Panc1 (cell line): ENCODE measurements at places on chromosomes 12 and 14. TPM values are rescaled to one million over a fixed set of nuclear protein-coding genes. Genes with fewer than 3 reads are reported as not detected.

DNA sequence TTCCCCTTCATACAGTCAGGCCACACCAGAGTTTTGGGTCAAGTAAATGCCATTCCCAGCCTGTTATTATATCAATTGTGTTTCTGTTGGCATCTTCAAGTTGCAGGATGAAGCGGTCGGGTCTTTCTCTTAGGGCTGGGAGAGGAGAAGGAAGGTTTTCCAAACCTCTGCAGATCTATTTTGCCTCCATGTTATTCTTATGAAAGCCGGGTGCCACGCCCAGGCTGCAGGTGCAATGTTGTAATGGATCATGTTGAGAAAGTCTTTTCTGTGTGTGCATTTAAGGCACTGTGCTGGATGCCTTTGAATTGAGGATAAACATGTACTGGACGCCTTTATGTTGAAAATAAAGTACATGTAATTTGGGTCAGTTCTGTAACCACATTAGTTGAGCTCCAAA, 164.4 kb upstream of the HIF1A start:
- DNase-seq, result no peak

- DNase-seq, result no peak
Measured at GRCh38 chr14:54672688-54673087, 105.8 kb downstream of the SAMD4A start.

DNA sequence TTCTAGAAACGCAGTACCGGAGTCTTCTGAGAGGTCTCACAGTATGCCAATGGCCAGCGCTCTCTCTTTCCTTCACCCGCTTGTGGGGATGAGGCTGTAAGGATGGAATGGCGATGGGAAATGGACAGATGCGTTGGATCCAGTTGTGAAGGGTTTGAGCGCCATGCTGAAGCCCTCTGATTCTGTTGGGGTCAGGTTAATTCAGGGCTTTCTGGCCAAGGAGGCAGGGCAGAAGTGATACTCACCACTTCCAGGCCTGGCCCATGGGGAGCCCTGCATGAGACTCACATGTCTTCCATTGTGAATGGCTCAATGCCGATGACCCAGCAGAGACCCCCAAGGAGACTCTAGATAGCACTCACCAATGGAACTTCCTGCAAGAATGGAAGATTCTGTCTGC, 114.3 kb downstream of the BCL11B start:
- no peak for DNase-seq

The COQ5 gene
- 42.9 TPM for total RNA-seq

DNA sequence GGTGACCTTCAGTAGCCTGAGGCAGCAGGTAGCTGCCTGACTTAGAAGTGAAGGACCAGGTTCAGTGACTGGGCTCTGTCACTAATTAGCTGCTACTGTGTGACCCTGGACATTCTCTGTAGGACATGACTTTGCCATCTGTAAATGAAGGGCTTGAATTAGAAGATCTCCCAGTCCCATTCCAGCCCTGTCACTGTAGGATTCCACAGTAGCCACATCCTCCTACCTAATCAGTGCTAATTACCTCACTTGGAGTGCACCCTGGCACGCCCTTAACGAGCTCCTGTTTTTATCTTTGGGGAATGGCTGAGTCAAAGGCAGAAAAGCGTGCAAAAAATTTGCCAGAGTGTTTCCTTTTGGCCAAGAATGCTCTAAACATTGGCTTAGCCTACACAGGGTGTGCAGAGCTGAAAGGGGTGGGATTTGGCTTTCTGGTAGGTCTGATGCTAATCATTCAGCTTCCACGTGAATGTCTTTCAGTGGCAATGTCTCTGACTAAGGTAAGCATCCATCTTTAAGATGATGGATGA, 6.8 kb downstream of the NTF3 start:
- no peak for DNase-seq

GRCh38 chr12:47296828-47297227, 217.1 kb upstream of the AMIGO2 start:
- DNase-seq, result no peak

GRCh38 chr12:118430516-118430915, 54.2 kb downstream of the SUDS3 start:
- no peak for DNase-seq

DNA sequence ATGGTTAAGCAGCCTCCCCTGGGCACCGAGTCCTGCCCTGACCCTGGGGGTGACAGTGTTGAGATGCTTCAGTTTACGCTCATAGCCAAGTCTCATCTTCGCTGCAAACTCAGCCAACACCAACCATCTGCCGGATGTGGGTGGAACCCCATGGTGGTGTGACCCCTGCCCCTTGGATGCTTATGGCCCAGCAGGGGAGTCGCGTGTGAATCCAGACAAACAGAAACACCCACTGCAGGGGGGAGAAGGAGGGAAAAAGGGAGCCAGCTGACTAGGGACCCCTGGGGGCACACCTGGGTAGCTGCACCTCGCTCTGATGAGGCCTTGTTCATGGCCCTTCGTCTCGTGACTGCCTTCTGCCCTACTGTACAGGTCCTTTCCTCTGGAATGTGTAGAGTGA, 23.8 kb downstream of the AACS start:
- DNase-seq, result no peak

GRCh38 chr12:26919216-26919555, 18.6 kb downstream of the INTS13 start:
- no peak for DNase-seq

- DNase-seq, result no peak
Measured at GRCh38 chr12:88145567-88146505, 3.7 kb downstream of the TMTC3 start.
